ENCODE measurements at places on chromosomes 7 and 10. TPM values are rescaled to one million over a fixed set of nuclear protein-coding genes. Genes with fewer than 3 reads are reported as not detected.

Gene FAM25A
- total RNA-seq, result not detected

Gene OPN4
- not detected for total RNA-seq

Gene RNF148
- 0.44 TPM for total RNA-seq

Gene SEMA3C
- total RNA-seq, result 6.1 TPM

Gene IMMP2L
- 5.4 TPM for total RNA-seq

Gene TUBAL3
- total RNA-seq, result not detected

Gene ACSL5
- 56.2 TPM for total RNA-seq

Gene CYP3A5
- not detected for total RNA-seq

Gene FOXI2
- not detected for total RNA-seq

Gene AMZ1
- not detected for total RNA-seq

Gene MMD2
- not detected for total RNA-seq

Gene MALRD1
- total RNA-seq, result not detected

Gene LEP
- total RNA-seq, result not detected

Gene SRGN
- total RNA-seq, result 408 TPM

Gene METTL27
- 0.99 TPM for total RNA-seq

Gene GPR158
- total RNA-seq, result not detected

Gene UPK3B
- total RNA-seq, result under 0.01 TPM

Gene ABCB4
- total RNA-seq, result not detected

Gene SGCE
- total RNA-seq, result 77.8 TPM

Gene FFAR4
- total RNA-seq, result not detected

Gene SDK1
- total RNA-seq, result 0.79 TPM

Gene PON1
- not detected for total RNA-seq

Gene GRB10
- total RNA-seq, result 59.9 TPM

Gene INA
- total RNA-seq, result under 0.01 TPM

Gene RAMP3
- total RNA-seq, result 51.2 TPM

Gene JAZF1
- 1.4 TPM for total RNA-seq

Gene CABCOCO1
- total RNA-seq, result not detected

Gene HSPA12A
- total RNA-seq, result 0.44 TPM

Gene NIPSNAP2
- total RNA-seq, result 33.6 TPM

Gene SHTN1
- 0.87 TPM for total RNA-seq

Gene ASB10
- not detected for total RNA-seq

Gene CALY
- not detected for total RNA-seq

Gene GARIN1A
- total RNA-seq, result 0.20 TPM

Gene PHYHIPL
- not detected for total RNA-seq

Gene KIAA1217
- total RNA-seq, result 2.8 TPM

Gene CALML3
- not detected for total RNA-seq

Gene EPO
- total RNA-seq, result not detected

All from lung microvascular endothelial cell (primary cell).